ENCODE measurements at places on chromosomes 16 and 17.

DNA sequence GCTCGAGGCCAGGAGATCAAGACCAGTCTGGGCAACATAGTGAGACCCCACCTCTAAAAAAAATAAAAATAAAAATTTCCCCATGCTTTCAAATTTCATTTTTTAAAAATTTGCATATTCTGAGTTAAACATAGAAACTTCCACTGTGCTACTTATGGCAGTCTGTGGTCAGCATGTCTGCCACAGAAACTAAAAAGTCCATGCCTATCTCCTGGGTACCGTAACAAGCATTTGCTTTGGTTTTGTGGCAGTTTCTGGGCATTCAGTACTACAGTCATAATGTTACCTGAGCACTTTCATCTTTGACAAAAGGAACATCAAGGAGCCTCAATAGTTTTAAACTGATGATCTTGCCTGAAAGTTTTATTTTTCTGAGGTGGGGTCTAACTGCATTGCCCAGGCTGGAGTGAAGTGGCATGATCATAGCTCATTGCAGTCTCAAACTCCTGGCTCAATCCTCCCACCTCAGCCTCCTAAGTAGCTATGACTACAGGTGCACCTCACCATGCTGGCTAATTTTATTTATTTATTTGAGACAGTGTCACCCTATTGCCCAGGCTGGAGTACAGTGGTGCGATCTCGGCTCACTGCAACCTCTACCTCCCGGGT lies 13.2 kb upstream of the ITGA2B start:
- no peak for DNase-seq

- no peak for DNase-seq
Measured at GRCh38 chr16:50652836-50653425, 28.2 kb downstream of the SNX20 start.

- DNase-seq = no peak
Measured at GRCh38 chr16:8880839-8881510, 1.2 kb upstream of the LITAFD start.

DNA sequence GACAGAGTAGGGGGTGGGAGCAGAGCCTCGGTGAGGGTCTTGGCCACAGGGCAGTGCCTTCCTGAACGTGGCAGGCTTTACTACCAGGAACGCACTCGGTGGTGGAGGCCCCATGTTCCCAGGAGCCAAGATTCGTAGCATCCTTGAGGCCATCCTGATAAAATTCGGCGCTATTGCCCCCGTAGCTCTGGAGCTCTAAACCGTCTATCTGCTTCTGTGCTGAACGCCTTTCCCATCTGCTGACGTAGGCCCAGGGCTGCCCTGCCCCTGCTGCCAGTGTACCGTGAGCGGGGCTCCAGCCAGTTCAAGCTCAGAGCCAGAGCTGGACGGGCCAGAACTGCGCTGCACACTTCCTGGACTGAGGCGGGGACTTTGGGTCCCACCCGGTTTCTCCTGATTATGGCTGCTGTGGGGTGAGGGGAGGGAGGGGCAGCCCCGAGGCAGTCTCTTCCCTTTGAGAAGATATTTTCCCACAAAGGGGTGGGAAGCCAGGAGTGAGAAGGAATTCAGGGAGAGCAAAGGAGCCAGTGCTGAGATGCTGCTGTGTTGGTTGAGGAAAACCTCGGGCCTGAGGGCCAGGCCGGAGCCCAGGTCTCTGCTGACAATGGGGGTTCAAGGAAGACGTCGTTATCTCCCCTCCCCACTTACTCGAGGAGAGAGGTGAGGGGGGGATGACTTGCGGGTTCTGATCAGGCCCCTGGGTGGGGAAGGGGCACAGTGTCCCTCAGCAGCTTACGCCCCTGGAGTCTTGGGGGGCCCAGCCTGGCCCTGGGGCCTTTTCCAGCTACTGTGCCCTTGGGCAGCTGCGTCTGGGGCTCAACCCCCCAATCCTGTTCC lies 29.4 kb downstream of the OR1D5 start:
- DNase-seq = peak; percentile 28

GRCh38 chr17:74043976-74044375 lies 159.5 kb upstream of the RPL38 start:
- DNase-seq = no peak

DNA sequence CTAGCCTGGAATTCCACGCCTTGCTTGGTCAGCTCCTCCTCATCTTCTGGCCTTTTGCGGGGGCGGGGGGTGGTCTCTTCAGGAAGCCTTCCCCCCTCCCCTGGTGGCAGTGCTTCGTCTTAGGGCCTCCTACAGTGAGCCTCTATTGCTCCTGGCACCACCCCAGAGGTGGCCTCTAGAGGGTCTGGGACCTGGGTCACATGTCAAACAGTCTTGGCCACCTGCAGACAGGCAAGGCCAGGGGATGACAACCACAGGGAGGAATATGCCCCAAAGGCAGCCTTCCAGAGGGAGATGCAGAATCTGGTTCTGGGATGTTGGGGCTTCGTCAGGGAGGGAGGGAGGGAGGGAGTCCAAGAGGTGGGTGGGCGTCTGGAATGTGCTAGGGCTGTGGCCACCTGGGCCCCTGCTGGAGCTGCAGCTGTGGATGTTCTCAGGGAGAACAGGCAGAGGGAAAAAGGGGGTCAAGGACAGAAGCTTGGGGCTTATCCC lies 50.6 kb downstream of the SMPD3 start:
- no peak for DNase-seq

GRCh38 chr16:57349212-57350031 lies 9.2 kb upstream of the CCL22 start:
- no peak for DNase-seq

DNA sequence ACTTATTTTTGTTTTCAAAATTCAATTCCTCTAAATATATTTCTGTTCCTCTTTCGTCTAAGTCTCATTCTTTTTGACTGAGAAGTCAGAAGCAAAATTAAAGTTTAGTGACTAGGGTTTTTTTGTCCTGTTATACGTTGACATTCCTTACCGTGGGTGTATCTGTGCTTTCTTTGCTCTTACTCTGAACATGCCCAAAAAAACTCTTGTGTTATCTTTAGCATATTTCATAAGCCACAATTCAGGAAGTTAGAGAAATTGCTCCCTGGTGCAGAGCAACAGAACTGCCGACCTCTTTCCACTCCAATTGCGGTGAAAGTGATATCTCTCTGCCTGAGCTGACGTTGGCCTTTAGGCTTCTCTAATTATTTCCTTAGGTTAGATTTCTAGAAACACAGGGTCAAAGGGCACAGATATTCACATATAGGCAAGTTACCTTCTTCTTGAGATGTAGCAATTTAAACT lies 65.7 kb downstream of the CENPV start:
- DNase-seq = no peak

DNA sequence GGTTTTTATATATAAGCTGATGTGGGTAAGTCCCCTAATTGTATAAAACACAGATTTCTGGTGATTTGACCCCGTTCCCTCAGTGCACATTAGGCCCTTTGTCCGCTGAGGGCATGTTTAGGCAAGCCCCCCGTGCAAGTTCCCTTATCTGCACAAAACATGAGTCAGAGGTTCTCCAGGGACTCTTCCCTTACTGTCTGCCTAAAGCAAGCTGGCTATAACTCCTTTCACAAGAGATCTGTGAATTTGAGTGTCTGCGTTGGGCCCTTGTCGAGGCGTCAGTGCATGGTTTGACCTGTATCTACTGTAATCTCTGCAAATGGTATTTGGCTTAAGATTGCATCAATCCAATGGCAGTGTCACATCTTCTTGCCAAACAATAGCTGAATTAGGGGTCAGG lies 712.8 kb downstream of the CDH8 start:
- no peak for DNase-seq

GRCh38 chr16:83054283-83054682 lies 427.5 kb downstream of the CDH13 start:
- DNase-seq = no peak

DNA sequence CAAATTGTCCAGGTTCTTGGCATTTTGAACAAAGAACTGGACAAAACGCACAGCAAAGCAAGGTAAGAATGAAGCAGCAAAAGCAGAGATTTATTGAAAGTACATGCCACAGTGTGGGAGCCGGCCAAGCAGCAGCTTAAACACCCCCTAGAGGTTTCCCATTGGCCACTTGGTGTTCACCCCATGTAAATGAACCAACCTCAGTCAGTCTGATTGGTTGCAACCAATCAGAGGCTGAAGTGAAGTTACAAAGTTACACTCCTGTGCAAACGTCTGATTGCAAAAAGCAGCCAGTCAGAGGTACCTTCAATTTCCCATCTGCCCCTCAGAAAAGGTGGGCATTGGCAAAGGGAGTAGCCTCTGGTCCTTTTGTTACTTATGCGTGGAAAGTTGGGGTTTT lies 8.8 kb upstream of the ZNF263 start:
- DNase-seq = no peak

- no peak for DNase-seq
Measured at GRCh38 chr17:17497065-17497844, 1.1 kb upstream of the RASD1 start.

GRCh38 chr16:67884-68789 lies 4.3 kb downstream of the RHBDF1 start:
- DNase-seq = no peak

DNA sequence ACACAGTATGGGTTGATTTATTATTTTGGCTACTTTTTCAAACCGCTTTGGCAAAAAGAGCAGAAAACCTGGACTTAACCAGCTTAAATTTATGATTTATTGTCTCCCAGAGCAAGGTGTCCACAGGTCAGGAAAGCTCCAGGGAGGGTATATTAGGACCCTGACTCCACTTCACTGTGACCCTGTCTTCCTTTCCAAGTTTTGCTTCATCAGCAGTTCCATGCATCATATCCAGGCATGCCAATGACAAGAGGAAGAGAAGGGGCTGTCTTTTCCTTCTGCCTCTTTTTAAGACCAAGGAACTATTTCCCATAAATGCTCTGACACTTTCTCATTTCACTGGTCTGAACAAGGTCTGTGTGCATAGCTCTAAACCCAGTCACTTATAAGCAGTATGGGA lies 316.8 kb downstream of the CA10 start:
- no peak for DNase-seq

DNA sequence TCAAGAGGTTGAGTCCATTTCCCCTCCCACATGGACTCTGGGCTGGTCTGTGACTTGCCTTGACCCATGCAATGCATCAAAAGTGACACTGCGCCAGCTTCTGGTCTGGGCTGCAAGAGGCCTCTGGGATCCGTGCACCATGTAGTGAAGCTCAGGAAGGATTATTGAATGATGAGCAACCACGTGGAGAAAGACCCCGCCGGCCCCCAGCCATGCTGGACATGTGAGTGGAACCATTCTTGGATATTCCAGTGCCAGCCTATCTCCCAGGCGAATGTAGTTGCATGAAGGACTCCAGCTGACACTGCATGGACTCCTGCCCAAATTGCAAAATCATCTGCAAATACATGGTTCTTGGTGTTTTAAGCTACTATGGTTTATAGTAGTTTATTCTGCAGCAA lies 7.6 kb upstream of the ALOX15B start:
- no peak for DNase-seq

- no peak for DNase-seq
Measured at GRCh38 chr16:4218202-4218601, 23.7 kb downstream of the SRL start.

DNA sequence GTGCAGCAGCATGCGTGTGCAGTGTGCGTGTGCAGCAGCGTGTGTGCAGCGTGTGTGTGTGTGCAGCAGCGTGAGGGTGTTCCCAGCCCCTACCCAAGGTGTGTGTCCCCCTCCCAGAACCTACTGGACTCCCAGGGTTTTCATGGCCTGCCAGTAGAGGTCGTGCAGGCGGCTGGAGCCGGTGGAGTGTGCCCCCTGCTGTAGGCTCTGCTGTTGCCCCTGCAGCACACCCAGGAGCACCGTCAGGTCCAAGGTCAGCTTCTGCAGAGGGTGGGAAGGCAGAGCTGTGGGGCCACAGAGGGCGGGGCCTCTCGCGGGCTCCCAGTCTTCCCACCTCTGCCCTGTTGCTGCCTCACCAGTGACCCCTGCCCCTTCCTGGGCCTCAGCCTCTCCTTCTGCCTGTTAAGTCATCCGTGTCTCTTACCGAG lies 14.9 kb downstream of the MYBBP1A start:
- no peak for DNase-seq

DNA sequence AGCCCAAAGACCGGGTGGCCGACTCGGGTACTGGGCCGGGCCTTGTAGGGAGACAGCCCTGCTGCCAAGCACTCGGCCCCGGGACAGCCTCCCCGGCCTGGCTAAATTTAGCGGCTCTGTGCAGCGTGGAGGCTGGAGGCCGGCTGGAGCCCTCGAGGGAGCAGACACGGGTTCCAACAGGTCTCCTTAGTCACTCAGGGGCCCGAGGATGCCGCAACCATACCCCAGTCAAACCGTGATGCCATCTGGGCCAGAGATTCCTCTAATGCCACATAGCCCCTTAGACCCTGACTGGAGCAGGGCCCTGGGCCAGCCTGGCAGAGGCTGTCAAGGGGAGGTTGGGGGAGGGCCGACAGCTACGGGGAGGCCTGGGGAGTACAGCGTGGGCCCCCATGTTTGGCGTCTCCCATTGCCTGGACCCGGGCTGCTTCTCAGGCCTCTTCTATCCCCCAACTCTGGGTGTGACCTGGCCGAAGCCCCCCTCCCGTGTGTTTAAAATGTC lies 2.9 kb upstream of the P2RX1 start:
- peak; percentile 91 for DNase-seq

GRCh38 chr16:69302301-69302700 lies 8.8 kb upstream of the VPS4A start:
- DNase-seq = no peak

GRCh38 chr17:48162306-48162934 lies 54.9 kb downstream of the SNX11 start:
- no peak for DNase-seq

- DNase-seq = peak; percentile 31
Measured at GRCh38 chr17:77706938-77707337, 251.6 kb upstream of the TNRC6C start.

DNA sequence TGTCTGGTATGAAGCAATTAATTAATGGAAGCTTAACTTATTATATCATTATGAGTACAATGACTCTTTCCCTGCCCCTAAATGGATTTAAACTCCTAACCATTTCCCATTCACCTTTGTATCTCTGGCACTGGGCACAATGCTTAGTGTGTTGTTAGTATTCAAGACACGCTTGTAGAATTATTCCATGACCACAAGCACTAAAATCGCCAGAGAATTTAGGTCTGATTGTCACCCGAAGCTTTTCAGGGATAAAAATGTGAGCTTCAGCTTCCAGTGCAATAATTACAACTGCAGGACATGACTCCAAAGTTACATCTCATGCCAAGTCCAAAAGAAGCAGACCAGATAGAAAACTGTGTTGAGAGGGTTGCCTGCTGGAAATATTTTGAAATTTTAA lies 101.6 kb downstream of the CDH8 start:
- no peak for DNase-seq

DNA sequence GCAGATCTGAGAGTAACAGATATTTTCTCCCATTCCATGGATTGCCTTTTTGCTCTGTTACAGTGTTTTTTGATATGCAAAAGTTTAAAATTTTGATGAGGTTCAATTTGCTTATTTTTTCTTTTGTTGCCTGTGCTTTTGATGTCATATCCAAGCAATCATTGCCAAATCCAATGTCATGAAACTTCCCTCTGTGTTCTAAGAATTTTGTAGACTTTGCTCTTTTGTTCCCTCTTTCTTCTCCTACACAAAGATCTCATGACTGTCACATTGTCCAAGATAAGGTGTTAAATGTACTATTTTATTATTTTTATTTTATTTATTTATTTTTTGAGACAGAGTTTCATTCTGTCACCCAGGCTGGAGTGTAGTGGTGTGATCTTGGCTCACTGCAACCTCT lies 18.9 kb upstream of the KCNH6 start:
- no peak for DNase-seq

- DNase-seq = no peak
Measured at GRCh38 chr17:64032081-64032480, 11.6 kb upstream of the ICAM2 start.

All from coronary artery (tissue), 2 donors.